Stimulated activated CD8-positive, alpha-beta memory T cell treated with anti-CD3 and anti-CD28 coated beads, Interleukin-4, amount 100 ng/mL, for 4 hours (primary cell): ENCODE measurements at places on chromosomes 6 and 20.

DNA sequence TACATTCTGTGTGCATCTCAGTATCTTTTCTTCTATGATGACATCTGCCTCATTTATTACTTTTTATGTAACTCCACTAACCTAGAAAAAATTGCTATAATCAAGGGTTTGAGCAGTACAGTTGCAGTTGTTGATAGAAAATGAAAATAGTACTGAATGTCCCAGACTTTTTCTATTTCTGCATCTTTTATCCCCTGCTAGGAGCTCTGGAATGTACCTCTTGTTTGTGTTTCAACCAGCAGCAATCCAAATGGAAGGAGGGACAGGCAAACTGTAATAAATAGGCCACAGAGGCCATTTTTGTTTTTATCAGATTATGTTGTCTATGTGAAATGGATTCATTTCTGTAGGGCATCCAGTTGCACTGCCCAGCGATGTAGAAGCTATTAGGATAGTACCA lies 536.9 kb downstream of the KIF16B start:
- no peak for DNase-seq

DNA sequence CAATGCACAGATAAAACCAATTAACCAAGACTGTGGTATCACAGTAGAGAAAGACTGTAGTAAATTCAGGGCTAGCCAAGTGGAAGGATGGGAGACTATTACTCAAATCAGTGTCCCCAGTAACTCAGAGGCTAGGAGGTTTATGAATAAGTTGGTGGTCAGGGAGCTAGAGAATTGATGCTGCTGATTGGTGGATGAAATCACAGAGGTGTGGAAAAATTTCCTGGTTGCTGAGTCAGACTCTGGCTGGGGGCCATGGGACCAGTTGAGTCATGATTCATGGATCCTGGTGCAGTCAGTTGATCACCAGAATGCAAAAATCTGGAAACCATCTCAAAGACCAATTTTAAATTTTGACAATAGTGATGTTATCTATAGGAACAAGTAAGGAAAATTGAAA lies 555.9 kb downstream of the C6orf118 start:
- no peak for DNase-seq

DNA sequence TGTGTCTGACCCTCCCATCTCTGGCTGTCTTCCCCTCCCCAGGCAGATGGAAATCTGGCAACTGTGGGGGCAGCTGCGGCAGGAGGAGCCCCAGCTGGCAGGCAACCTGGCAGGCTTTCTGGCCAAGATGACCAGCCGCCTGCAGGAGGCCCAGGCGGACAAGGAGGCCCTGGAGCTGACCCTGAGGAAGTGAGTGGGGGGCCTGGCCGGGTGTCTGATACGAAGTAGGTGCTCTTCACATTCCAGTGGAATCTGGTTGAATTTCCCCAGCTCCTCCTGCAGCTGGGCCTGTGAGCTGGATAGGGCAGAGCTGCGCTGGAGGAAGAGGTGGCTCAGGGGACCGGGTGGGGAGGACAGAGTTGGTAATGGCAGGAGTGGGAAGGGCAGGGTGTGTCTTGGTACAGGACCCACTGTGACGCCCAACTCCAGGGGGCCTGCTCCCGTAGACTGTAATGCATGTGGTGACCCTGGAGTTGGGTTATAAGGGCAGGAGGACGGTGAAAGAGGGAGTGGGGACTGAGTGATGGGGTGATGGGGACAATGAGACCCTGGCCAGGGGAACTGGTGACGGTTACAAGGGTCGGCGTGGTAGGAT lies 19.7 kb downstream of the RAB44 start:
- no peak for DNase-seq

DNA sequence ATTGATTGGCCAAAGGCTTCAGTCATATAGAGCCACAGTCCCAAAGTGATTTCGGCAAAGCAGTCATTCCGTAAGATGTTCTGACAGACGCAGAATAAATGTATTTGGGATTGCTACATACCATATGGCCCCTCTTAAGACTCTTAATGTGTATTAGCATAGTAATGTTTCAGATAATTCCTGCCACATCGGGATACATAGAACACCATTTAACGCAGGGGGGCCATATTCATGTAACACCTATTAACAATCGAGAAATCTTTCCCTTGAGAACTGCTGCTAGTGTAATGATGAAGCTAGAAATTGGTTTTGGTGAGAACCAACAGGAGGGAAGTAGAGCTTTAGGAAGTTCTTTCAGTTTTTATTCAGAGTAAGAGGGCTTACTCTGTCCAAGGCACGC lies 390.9 kb upstream of the SASH1 start:
- DNase-seq = no peak

GRCh38 chr6:43798688-43799444 lies 28.9 kb downstream of the VEGFA start:
- no peak for DNase-seq

- DNase-seq = no peak
These were observed 457.9 kb downstream of the TBC1D32 start for GRCh38 chr6:120876424-120876823.

DNA sequence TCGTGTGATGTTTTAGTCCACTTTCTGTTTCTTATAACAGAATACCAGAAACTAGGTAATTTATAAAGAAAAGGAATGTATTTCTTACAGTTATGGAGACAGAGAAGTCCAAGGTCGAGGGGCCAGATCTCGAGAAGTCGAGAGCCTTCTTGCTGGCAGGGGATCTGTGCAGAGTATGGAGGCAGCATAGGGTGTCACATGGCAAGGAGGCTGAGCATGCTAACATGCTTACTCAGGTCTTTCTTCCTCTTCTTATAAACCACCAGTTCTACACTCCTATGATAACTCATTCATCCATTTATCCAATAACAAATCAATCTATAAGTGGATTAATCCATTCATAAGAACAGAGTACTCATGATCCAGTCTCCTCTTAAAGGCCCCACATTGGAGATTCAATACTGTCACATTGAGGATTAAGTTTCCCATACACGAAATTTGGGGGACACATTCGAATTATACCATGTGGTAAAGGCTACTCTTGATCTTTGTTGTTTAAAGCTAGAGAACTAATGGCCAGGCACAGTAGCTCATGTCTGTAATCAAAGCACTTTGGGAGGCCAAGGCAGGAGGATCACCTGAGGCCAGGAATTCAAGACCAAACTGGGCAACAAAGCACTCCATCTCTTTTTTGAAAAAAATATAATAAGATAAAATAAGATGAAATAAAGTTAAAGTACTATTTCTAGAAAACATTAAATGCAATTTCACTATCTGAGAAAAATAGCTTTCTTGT lies 2.1 kb downstream of the GOPC start:
- DNase-seq = no peak

- no peak for DNase-seq
These were observed 11.0 kb downstream of the TSPYL1 start for GRCh38 chr6:116268589-116269293.

- DNase-seq = no peak
These were observed 13.7 kb downstream of the KCNS1 start for GRCh38 chr20:45087097-45087790.

DNA sequence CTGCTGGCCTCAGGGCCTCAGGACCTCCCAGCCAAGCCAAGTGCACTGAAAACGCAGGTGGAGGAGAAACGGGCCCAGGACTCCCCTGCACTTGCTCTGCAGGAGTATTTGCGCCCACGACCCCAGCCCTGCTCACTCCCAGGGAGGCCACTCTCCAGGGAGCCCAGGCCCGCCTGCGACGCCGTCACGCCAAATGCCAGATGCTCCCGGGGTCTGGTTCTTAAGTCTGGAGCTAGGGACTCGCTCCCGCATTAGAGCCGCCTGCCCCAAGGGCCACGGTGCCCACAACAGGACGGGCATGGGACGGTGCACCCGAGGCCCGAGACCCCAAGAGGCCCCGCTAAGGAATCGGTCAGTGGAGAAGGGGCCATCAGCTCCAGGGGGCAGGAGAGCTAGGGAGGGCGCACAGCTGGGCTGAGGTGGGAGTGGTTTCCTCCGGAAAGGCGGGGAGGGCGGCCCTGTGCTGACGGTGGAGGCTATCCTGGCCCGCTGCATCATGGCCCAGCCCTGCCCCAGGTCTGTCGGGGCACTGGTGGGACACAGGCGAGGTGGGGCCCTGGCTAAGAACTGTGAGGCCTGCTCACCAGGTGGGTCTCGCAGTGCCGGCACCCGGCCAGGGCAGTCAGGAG lies 44.1 kb upstream of the CHRNA4 start:
- no peak for DNase-seq

- DNase-seq = peak; percentile 62
These were observed 572 bp downstream of the ZNF341 start for GRCh38 chr20:33732166-33732970.

DNA sequence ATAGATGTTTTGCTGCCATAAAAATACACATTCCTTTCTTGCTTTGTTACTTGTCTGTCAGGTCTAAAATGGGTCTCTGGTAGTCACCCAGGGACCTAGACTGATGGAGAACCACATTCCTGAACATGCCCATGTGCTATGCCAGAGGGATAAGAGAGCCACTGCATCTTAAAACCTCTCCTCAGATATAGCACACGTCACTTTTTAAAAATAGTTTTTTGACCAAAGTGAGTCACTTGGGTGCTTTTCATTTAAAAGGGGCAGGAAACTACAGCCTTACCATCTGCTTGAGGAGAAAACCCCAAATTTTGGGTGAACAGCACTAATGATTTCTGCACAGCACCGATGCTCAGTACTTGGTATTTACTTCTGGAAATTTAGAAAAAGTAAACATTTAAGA lies 197.8 kb downstream of the OGFRL1 start:
- DNase-seq = no peak

GRCh38 chr20:35306931-35307517 lies 14.8 kb upstream of the FAM83C start:
- DNase-seq = no peak

DNA sequence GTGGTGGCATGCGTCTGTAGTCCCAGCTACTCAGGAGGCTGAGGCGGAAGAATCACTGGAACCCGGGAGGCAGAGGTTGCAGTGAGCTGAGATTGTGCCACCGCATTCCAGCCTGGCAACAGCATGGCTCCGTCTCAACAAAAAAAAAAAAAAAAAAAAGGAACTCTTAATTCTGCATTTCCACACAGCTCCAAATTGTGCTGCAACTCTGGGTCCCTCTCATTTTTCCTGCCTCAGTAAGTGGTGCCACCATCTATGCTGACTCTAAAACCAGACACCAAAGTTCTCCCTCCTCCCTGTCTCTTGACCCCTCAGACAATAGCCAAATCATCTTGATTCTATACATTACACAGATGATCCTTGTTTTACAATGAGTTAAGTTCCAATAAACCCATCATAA lies 133.9 kb downstream of the BTBD9 start:
- DNase-seq = no peak

DNA sequence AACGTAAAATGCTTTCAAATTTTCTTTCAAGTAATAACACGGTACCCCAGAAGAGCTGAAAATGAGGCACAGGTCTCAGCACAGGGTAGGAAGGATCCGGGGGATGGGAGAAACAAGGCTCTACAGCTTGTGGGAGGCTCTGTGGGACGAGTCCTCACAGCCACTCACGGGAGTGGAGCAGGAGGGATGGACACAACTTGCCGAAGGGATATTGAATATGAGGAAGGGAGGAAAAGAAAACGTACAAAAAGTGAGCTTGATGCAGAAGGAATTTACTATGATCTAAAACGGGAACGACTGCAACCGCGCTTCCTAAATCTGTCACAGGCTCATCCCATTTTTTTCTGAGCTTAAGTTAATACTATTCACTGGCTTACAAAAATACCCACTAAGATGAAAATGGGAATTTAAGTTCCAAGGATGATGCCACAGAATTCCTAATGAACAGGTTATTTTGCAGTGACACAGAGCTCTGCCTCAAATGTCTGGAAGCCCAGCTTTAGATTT lies 72.9 kb downstream of the FYN start:
- DNase-seq = no peak

GRCh38 chr6:27893059-27893835 lies 18.9 kb downstream of the OR2B2 start:
- peak; percentile 66 for DNase-seq

DNA sequence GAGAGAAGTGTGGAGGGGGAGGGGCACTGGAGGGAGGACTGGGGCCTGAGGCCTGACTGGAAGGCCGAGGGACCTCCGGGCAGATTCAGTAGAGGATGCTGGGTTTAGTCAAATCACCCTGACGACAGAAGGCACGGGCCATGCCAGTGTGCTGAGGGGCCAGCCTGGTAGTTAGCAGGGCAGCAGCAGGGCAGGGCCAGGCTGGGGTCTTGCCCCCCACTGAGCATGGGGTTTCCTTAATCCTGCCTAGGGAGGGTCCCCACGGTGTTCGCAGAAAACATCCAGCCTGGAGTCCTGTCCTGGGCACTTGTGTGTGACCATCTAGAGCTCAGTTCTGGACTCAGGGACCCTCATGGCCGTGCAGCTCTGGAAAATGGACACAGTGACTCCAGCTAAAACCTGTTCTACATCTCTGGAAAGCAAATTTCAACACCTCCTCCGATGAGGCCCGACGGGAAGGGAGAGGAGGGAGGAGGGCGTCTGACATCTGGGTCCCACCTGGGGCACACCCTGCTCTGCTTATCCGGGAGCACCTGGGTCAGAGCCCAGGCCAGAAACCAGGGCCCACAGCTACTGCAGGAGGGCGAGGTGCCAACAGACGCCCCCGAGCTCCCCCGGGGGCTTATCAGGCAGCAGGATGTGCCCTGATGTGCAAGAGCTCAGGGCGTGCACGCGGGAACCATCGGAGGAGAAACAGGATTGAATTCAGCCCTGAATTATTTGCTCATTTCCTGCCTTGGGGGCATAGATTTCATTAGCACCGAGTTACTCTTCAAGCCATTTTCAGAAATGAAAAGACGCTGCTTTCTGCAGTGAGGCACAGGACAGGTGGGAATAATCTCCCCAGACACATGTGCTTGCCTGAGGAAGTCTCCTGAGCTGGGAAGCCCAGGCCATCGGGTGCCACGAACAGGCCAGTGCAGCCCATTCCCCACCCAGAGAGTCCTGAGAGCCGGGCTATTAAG lies 78.0 kb upstream of the MPC1 start:
- no peak for DNase-seq

DNA sequence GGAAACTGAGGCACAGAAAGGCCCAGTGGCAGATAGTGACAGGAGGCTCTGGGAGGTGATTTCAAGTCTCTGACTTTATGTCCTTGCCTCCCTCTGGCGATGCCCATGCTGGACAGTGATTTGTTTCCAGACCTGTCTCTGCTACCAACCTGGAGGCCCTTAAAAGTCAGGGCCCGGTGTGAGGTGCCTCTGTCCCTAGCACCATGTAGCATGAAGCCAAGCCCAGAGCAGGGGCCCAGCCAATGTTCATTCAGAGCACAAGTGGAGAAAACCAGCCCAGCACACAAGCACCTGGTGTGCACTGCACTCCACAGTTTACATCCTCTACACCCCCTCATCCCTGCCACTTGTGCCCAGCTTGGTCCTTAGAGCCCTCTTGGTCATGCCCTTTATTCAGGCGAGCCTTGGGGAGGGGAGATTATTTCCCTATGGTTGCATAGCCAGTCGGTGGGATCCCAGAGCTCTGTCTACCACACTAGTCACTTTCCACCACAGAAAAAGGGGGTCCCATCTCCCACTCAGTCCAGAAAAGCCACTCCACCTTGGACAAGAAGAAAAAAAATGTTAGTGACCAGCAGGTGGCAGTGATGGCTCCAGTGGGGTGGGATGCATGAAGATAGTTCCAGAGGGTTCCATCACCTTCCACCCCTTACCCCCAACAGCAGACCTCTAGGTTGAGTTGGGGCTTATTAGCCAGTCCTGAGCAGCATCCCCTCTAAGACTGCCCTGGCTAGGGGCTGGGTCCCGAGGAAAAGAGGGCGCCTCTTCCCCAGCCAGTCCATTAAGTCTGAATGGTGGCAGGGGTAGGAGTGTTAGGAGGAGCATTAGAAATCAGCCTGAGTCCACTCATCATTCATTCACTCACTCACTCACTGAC lies 30.9 kb downstream of the KIAA1755 start:
- no peak for DNase-seq

GRCh38 chr6:39945626-39946025 lies 11.4 kb upstream of the MOCS1 start:
- no peak for DNase-seq
